ENCODE measurements at places on chromosomes 16 and 17.

DNA sequence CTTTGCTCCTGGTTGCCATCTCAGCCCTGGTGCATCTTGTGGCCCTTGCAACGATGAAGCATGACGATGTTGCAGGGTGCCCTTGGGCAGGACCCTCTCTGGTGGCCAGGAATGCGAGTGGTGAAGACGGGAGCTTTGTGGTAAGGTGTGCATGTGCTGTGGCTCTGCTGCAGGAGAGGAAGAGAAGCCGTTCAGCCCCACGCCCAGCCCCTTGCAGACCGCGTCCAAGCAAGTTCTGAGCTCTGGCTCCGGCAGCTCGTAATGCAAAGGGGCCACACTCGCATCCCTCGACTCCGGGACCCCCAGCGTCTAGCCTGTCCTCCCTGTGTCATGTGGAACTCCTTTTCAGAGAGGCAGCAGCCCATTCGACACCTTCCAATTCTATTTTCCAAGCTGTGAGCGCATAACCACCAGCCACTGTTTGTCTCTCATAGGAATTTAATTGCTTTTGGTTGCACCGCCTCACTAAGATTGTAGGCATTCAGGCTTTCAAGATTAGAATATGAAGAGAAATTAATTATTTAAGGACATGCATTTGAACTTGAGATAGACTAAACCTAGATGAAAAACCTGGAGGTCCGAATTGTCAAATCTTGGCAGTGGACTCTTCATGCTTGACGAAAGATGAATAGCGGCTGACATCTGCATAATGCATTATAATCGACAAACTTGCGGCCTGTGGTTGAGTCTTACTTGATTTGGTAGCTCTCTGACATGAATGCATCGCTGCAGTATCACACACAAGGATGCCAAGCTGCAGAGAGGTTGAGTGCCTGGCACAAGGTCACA, 21.1 kb upstream of the KCNG4 start:
- DNase-seq = no peak

- DNase-seq = no peak
Observed at GRCh38 chr16:77888871-77889270, 100.5 kb downstream of the VAT1L start.

- no peak for DNase-seq
Observed at GRCh38 chr16:22255335-22255734, 41.9 kb upstream of the POLR3E start.

- DNase-seq = peak; percentile 10
Observed at GRCh38 chr16:8173111-8173644, 417.1 kb downstream of the TMEM114 start.

- no peak for DNase-seq
Observed at GRCh38 chr17:56577190-56577842, 16.2 kb upstream of the NOG start.

- DNase-seq = no peak
Observed at GRCh38 chr16:71853413-71853812, 7.6 kb downstream of the ATXN1L start.

- DNase-seq = peak; percentile 13
Observed at GRCh38 chr17:37490638-37491614, 1.2 kb downstream of the DUSP14 start.

GRCh38 chr16:83206426-83206825, 579.7 kb downstream of the CDH13 start:
- DNase-seq = no peak

GRCh38 chr17:74369221-74369620, 1.9 kb downstream of the GPR142 start:
- peak; percentile 44 for DNase-seq

DNA sequence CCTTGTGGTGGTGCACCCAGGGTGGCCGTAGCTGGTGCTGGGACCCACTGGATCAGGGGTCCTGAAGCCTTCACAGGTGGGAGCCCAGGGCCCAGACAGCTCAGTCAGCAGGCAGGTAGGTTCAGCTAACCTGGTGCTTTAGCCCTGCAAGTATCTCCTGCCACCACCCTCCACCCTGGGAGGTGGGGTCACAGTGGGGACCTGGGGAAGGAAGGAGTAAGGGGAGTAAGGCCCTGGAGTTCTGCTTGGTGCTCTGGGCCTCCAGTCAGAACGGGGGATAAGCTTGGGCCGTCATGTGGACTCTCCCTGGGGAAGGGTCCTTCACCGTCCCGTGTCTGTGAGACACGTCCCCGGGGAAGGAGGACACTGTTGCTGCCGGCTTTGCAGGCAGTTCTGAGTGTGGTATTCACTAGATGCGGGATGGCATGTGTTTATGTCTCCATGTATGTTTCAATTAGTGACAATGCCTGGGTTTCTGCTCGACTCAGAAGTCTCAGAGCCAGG, 20.7 kb downstream of the SGSM2 start:
- no peak for DNase-seq

GRCh38 chr16:23269248-23269953, 32.7 kb upstream of the SCNN1B start:
- DNase-seq = no peak

GRCh38 chr17:76371656-76372628, 12.5 kb upstream of the SPHK1 start:
- DNase-seq = no peak

DNA sequence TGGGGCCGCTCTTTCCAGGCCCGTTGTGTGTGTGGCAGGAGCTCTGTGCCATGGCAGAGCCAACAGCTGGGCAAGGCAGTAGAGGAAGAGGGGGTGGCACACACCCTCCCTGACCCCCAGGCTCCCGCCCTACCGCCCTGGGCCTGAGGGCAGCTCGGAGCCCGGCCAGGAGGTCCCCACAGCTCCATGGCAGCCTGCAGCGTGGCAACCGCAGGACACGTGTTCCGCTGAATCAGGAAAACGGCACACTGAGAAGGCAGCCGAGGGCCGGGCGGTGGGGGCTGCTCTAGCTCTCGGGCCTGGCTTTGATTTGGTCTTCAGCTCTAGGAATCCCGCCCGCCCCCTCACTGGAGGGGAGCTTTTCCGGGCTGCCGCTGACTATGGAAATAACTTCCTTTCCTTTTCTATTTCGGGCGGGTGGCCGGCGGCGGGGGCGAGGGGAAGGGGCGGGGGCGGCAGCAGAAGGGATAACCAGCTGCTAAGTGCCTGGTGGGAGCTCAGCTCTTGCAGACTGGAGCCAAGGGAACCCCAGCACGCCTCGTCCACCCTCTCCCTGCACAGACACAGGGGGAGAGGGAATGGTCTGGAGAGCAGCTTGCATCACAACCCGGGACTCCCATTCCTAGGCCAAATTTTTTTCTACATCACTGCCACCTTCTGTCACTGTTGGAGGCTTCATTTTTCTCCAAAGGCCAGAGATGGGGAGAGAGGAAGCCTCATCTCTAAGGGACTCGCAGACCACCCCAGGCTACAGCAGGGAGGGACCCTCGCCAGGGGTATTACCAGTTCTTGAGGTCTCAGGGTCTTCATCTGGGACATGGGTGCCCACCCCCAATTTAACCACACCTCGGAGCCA, 24.8 kb upstream of the MRPS23 start:
- peak; percentile 21 for DNase-seq

- DNase-seq = no peak
Observed at GRCh38 chr17:40479754-40480480, 21.5 kb downstream of the TNS4 start.

DNA sequence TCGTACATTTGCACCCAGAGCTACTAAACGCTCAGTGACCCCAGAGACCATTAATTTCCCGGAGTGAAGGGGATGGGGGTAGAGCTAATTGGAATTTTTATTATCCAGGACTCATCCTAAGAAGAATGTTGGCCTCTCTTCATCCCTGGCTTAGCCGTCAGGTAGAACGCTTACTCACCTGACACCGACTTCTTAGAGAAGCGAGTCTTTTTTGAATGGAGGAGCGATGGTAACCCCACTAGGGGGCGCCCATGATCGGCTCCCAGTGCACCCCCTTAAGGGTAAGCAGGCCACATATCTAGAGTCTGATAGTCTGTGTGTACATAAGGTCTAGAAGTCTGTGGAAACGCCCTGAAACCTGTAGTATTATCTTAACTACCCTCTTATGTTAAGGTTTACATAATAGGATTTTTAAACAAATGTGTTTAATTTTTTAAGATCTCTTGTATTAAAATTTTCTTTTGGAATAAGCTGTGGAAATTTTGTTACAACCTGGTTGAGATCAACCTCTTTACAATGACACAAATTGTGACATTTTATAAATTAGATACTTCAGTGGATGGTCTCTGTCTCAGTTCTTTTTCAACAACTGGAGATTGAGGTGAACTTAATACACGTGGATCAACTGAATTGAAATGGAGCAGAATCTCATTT, 229.8 kb downstream of the CPPED1 start:
- peak; percentile 47 for DNase-seq

DNA sequence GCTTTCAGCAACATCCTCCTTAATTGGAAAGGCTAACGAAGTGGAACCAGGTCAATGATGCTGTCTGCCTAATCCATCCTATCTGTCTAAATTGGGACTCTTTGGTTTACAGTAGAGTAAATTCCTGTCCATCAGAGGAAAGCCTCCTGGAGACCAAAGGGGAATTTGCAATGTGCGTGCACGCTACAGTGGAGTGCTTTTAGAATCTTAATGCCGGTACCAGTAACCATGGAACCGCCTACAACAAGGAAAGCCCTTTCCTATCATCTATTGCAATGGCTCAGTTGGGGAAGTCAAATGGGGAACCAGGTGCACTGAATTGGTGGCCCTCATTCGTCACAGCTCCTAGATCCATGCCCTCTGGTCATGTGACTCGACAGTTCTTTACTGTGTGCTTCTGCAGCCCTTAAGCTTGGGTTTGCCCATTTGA, 110.1 kb downstream of the XYLT1 start:
- no peak for DNase-seq

DNA sequence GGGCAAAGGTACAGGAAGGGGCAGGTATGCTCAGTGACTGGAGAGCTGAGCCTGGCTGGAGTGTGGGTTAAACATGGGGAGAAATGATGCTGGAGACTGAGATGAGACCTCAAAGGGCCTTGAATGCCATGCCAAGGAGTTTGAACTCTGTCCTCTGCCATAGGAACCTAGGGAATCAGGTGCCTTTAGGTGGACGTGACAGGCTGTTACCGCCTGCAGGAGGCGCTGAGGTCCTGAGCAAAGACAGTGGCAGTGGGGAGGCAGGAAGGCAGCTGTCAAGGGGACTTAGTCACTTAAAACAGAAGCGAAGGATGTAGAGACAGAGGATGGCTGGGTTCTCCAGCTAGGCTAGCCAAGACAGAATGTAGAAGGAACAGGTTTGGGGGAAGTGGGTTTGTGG, 9.1 kb downstream of the PSMB3 start:
- no peak for DNase-seq
